ENCODE measurements at places on chromosomes 7 and 10.

DNA sequence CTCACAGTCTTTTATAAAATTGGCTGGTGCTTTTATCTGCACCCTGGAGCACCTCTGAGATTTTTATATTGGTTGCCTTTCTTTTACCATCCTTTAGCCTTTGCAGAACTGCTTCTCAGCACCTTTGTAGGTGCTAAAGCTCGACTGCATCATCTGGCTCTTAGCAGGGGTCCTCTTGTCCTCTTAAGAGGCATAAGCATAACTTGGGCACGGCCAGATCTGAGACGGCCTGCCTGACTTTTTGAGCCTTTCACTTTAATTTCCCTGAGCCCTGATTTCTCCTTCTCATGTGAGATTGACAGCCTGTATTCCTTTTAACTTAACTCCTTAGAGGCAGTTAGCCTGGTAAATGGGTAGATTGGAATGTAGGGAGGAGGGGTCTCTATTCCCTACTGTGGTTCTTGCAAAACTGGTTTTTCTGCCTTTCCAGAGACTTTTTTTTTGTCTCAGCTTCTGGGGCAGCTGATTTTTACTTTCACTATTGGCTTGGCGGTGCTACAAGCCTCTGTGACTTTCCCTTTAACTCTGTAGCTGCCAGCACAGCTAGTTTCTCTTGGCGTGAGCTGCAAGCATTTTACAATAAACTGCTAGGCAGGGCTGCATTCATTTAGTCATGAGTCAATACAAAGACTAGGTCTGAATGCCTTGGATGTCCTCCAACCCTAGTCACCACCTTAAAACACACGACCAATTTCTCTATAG is 24.0 kb downstream of the ZPBP start:
- no peak for DNase-seq

- no peak for DNase-seq
Observed at GRCh38 chr10:96765406-96766240, 45.3 kb upstream of the PIK3AP1 start.

DNA sequence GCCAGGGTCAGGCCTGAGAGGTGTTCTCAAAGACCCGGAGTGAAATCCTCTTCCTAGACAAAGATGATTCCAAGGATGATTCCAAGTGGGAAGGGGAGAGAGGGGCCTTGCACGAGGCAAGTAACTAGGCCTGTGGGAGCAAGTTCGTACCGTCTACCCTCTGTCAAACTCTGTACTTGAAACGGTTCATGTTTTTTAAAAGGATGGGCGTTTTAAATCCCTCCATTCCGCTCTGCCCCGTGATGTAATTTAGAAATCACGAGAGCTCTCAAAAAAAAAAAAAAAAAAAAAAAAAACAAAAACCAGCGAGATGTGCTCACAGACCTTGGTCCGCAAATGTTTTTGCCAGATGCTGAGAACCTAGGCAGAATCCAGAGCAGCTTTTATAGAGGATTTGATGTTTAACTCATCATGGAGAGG is 114.7 kb upstream of the CARD11 start:
- DNase-seq, result no peak

GRCh38 chr10:12489357-12489756 is 140.0 kb downstream of the CAMK1D start:
- no peak for DNase-seq

DNA sequence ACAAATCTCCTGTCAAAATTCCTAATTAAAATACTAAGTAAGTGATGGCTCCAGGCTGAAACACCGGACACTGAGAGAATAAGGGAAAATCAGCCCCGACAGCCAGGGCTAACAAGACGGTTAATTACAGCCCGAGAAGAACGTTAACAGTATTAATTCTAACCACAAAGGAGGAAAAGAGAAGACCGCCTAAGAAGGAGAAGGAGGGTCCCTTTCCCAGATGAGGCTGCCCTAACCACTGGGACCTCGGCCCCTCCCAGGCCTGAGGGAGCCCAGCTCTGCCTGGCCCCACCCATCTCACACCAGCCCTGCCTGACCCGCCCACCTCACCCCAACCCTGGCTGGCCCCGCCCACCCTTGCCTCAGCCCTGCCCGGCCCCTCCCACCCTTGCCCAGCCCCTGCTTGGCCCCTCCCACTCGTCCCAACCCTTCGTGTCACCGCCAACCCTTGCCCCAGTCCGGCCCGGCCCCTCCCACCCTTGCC is 51.3 kb downstream of the PWWP2B start:
- DNase-seq, result no peak

DNA sequence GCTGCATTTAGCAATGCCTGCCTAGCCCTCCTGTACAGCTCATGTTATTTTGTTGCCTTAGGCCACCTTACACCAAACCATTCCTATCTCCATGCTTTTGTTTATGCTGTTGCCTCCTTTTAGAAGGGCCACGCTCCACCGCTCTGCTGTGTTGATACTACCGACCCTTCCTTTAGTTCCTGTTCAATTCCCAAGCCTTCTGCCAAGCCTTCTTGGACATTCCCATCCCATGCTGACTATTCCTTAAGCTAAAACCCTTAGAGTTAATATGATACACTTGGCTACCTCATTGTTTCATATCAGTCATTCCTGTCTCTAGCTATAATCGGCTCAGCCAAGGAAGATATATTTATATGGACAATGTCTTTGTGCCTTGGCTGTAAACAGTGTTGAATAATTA is 705.5 kb downstream of the LRMDA start:
- no peak for DNase-seq

DNA sequence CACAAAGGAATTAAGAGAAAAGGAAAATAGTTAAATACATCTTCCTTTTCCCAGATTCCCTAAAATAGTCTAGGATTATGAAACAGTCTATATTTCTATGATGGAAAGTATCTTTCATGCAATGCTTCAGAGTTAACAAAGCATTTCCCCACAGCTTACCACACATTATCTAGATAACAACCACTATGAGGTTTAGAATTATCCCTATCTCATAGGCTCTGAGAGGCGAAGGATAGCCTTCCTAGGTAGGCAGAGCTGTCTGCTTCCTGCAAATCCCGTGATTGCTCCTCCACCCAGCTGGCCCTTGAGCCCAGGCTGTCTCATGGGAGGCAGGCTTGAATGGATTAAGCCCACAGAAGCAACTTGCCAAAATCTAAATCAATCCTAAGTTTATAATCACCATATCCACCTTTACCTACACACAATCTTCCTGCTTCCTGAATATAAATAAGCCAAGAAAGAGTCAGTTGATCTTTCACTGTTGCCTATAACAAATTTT is 321.4 kb upstream of the AOAH start:
- no peak for DNase-seq

DNA sequence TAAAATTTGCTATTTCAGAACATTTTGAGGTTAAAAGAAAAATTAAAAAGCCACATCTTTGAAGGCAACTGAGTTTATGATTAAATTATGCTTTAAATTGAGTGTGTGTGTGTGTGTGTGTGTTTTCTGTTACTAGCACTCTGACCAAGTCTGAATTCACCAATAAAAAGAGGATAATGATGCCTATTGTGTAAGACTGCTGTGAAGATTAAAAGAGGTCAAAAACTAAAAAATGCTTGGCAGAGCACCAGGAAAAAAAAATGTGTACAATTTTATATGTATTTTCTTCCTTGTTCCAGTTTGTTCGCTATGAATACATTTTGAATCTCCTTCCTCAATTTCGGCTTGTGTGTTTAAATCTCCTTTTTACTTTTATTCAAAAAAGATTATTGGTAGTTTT is 316.6 kb upstream of the MAGI2 start:
- no peak for DNase-seq

- no peak for DNase-seq
Observed at GRCh38 chr10:12668634-12669033, 319.3 kb downstream of the CAMK1D start.

- DNase-seq, result no peak
Observed at GRCh38 chr10:5508786-5509185, 9.4 kb upstream of the CALML5 start.

DNA sequence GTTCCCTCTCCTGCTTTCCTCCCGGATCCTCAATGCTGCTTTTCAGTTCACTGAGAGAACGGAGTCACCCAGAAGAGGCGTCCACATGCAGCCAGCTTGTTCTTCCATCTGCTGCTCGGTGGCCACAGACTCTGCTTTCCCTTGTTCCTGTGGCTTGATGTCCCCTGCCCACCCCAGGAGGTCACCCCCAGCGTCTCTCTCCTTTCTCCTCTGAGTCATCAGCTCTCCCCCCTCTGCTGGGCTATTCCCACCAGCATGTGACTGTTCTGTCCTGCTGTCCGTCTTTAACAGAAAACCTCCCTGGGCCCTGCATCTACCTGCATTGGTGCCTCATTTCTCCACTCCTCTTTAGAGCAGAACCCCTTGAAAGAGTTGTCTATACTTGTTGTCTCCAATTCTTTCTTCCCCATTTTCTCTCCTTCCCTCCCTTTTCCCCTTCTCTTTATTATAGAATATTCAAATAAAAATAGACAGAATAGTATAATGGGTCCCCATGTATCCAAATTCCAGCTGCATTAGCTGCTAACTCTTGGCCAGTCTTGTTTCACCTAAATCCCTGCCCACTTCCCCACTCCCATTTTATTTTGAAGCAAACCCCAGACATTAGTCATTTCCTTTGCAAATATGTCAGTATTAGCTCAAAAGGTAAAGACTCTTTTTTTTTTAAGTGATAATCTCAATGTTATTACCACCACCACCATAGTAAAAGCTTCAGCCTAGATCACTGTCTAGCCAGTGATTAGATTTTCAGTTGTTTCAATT is 4.1 kb downstream of the ZNF282 start:
- DNase-seq, result peak; percentile 37

- no peak for DNase-seq
Observed at GRCh38 chr7:69868921-69869320, 270.6 kb downstream of the AUTS2 start.

- no peak for DNase-seq
Observed at GRCh38 chr10:70932392-70933196, 44.2 kb upstream of the PCBD1 start.

- DNase-seq, result no peak
Observed at GRCh38 chr10:116621934-116622655, 1.3 kb downstream of the PNLIPRP2 start.

DNA sequence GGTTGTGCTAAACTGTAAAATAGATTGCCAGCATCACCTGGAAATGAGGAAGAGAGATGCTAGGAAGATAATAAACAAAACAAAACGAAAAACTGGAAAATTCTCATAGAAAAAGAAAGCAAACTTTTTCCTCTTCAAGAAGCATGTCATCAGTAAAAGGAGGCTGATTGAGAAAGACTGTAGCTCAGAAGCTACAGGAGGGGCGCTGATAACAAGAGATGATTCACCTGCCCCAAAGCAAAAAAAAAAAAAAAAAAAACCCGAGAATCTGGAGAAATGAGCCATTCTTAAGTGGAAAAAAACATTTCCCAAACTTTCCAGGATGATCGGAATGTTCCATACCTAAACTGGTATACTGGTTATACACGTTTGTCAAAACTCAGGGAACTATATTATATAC is 130.5 kb upstream of the C1QL3 start:
- DNase-seq, result peak; percentile 18

DNA sequence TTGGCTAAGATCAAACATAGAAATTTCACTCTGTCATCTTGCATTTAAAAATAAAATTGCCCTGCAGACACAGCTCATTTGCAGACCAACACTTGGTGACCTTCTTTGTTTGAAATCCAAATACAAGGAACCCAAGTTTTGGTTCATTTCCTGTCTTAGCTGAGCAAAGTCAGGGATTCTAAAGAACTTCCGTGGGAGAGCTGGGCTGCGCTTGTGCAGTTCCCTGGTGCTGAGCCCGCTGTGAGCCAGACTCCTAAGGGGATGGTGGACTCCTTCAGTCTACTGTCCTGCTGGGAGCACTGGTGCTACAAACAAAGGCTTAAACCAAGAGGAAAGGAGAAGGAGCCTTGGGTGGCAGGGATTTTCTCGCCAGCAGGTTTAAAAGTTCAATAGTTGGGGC is 60.0 kb downstream of the MYOF start:
- DNase-seq, result no peak

- no peak for DNase-seq
Observed at GRCh38 chr10:80622153-80622552, 84.5 kb downstream of the SH2D4B start.

DNA sequence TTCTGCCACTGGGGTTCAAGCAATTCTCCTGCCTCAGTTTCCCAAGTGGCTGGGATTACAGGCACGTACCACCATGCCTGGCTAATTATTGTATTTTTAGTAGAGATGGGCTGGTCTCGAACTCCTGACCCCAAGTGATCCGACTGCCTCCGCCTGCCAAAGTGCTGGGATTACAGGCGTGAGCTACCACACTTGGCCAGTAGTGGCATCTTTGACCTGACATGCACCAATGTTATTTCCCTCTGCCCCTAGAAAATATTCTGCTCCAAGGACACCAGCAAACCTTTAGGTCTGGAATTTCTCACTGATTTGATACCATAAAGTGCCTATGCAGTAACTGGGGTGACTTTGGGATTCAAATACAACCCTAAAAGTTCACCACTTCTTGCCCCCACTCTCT is 179.4 kb downstream of the ARID5B start:
- no peak for DNase-seq

GRCh38 chr7:53422291-53422690 is 386.9 kb downstream of the POM121L12 start:
- DNase-seq, result peak; percentile 1

GRCh38 chr7:45573204-45573603 is 964 bp upstream of the ADCY1 start:
- DNase-seq, result no peak
